ENCODE measurements at places on chromosomes 7 and 10.

DNA sequence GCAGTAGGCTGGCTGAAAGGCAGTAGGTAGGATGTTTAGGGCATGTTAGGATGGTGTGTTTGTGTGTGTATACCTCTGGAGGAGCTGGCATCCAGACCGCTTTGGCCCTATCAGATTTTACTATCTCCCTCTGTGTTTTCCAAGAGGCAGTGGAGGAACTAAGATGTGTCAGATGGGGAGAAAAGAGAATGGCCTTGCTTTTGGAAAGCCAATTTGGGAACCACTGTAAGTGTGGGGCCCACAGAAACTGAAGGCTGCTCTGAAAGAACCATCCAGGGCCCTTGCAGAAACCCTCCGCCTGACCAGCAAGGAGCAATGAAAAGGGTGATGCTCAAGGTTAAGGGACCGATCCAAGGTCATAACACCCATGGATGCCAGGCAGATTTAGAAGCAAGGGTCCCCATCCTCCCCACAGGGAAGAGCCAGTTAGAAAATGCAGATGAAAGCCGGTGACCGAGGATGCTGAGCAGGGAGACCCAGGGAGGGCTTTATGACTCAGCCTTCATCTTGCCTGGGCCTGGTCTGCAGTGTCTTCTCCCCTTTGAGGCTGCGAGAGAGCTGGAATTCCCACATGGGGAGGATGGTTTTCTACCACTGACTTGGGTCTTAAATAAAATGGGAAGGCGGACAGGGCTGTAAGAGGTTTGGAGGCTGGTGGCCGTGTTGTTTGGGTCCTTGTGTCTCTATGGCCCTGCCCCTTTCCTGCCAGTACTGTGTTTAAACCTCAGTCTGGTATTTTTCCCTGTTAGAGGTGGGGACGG lies 275.8 kb downstream of the LRMDA start:
- DNase-seq = no peak

DNA sequence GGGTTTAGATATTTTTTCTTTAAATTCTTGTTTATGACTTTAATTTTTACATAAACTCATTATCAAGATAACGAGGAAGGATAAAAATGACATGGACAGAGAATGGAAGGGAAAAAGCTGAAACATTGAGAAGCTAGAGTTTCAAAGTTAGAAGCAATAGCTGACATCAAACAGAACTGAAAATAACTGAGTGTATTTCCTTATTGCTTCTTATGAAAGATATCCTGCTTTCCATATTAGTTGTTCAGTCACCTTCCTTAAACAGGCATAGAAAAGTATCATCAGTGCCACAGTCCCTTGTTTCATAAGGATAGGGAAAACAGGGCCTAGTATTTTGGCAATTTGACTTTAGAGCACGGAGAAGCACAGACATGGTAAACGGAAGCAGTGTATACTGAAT lies 460.5 kb upstream of the GHITM start:
- no peak for DNase-seq

DNA sequence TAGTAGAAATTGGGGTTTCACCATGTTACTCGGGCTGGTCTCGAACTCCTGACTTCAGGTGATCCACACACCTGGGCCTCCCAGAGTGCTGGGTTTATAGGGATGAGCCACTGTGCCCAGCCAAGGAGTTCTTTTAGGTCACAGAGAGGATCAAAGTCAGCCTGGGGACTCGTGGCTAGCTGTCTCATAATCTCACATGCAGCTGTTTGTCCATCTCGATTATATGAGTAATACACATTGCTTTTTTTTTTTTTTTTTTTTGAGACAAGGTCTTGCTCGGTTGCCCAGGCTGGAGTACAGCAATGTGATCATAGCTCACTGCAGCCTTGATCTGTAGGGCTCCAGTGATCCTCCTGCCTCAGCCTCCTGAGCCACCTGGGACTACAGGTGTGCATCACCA lies 2.2 kb downstream of the IFT22 start:
- no peak for DNase-seq

GRCh38 chr10:77231884-77232610 lies 405.6 kb downstream of the KCNMA1 start:
- no peak for DNase-seq

- DNase-seq = no peak
These were observed 218.1 kb downstream of the WDR11 start for GRCh38 chr10:121069061-121069850.

GRCh38 chr7:151157645-151158329 lies 9.7 kb downstream of the GBX1 start:
- no peak for DNase-seq

GRCh38 chr7:79332091-79332490 lies 121.4 kb downstream of the MAGI2 start:
- no peak for DNase-seq

DNA sequence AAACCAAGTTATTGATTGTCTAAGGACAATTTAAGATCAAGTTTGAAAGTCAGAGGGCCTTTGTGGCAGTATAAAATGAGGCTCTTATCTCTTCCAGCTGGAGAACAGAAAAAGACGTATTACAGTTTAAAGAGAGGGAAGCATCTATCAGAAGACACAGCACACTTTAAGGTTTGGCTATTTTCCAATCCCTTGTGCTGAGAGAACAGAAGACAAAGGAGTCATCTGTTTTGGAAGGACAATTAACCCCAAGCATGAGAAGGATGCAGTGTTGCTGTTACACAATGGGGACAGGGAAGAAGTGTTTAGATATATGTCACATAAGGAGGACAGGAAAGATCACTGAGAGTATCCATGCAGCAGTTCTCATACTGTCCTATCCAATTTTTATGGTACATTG lies 1224.2 kb upstream of the SORCS1 start:
- no peak for DNase-seq

DNA sequence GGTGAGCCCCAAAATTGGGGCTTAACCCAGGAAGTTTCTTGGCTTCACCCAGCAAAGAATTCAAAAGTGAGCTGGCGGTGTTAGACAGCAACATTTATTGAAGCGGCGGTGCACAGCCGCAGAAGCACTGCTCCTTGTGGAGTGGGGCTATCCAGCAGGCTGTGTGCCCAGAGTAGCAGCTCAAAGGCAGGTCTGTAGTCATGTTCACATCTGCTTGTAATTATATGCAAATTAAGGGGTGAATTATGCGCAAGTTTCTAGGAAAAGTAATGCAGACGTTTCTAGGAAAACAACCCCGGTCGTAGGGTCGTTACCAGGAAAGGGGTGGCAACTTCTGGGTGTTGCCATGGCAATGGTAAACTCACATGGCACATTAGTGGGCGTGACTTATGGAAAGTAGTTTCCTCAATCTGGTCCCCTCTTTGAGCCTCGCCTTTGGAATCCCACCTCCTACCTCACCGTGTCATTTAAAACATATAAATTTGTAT lies 13.7 kb upstream of the KBTBD2 start:
- DNase-seq = peak; percentile 47

- no peak for DNase-seq
These were observed 46.9 kb downstream of the FAM13C start for GRCh38 chr10:59315465-59315864.

GRCh38 chr7:88398459-88398858 lies 91.8 kb upstream of the STEAP4 start:
- no peak for DNase-seq

DNA sequence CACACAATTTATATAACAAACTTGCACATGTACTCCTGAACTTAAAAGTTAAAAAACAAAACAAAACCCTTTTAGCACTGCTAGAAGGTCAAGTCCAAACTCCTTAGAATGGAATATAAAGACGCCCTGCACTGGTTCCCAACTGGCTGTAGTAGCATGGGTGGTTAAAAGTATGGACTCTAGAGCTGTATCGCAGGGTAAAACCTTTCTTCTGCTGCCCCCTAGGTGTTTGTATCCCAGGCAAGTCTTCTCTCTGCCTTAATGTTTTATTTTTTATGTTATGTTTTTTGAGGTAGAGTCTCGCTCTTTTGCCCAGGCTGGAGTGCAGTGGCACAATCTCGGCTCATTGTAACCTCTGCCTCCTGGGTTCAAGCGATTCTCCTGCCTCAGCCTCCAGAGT lies 35.2 kb downstream of the LSMEM1 start:
- no peak for DNase-seq

DNA sequence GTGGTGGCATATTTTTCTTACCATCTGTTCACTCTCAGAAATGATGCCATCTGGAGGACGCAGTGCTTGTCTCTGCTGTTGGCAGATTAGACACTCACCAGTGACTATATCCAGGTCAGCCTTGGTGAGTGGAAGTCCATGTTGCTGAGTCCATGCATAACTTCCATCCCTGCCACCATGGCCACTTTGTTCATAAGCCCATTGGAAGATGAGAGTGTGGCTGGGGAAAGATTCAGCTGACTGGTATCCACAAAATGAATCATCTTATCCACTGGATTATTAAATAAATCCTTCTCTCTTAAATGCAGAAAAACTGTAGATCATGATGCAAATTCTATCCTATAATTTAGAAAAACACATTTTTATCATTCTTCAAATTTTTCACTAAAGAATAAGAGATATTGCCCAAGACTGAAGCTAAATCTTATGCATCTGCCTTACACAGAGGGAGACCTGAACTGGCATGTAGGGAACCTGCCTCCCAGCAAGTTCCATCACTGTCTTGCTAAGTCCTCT lies 726.9 kb downstream of the TNS3 start:
- DNase-seq = no peak

- DNase-seq = no peak
These were observed 127.6 kb upstream of the SLC26A5 start for GRCh38 chr7:103573479-103574058.

DNA sequence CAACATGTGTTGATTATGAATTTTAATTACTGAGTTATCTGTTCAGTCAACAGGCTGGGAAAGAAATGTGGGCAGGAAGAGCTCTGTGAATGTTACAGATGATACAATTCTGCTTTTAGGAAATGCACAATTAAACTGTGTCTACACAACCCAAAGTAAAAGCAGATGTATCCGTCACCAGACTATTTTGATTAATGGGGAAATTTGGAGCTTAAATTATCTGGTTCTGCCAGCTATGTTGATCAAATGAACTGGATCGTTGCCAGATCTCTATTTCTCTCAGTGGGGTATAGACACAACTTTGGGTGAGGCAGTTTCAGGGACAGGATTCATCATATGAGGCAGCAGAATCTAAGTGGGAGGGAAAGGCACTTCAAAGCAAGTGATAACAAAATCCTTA lies 136.5 kb downstream of the NEUROD6 start:
- DNase-seq = no peak

DNA sequence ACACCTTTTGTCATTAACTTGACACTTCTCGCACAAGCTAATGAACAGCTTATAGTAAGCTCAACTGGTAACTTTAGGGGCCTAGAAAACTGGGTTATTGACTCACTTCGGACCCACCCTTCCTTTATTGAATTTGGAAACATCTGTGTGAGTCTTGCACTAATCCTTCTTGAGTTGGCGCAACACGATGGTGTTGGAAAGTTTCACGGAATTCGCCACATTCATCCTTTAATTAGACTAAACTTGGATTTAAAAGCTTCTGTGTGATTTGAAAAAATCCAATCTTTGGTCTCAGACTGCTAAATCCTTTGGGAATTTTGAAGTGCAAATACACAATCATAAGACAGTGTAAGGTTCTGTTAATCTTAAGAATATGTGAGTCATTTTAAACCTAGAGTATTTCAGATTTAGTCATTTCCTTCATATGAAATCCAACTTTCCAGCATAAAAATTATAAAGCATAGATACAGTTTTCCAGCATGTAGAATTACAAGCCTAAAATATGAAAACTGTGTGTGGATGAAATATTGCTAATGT lies 15.1 kb downstream of the FZD8 start:
- no peak for DNase-seq

DNA sequence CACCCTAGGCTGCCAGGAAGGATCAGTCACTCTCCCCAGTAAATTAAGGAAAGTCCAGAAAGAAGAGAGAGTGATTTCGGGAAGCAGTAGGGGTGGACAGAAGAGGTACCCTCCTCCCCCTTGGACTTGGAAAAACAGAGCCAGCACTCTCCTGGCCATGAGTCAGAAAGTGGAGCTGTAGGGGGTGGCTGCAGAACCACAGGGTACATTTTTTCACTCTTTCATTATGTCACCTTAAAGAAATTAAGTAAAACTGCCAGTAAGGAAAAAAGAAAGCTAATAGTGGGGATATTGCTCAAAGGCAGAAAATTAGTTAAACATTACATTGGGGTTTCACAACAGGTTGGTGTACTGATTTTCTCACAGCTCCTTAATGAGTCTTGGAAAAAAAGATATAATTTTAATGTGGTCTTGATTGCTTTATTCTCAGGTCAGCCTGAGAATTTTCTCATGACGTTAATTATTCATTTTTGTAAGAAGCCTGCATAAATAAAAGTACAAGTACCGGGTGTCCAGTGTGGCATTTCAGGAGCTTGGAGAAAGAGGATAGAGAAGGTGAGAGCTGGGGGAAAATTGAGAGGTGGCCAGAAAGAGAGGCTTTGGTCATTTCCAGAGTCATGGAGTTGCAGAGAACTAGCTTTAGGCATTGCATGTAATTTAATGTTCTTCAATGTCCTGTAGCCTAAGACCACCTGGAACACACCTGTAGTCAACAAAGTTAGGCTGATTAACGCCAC lies 23.2 kb upstream of the AOAH start:
- DNase-seq = no peak

- no peak for DNase-seq
These were observed 845.0 kb downstream of the CNTNAP2 start for GRCh38 chr7:146961617-146962016.

DNA sequence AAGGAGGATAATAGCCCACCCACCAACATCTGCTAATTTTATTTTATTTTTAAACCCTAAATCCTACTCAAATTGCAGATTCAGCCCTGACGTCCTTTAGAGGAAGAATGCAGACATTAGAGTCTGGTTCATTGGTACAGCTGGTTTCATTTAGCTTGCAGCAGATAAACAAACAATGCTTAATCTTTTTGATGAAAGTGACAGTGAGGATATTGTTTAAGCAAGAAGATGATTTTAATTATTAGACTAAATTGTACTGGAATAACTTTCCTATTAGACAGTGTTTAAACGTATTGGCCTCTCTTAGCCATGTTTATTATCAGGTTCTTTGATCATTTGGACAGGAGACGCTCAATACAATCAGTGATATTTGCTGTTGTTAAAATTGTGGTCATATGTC lies 164.8 kb downstream of the CDK14 start:
- DNase-seq = no peak

DNA sequence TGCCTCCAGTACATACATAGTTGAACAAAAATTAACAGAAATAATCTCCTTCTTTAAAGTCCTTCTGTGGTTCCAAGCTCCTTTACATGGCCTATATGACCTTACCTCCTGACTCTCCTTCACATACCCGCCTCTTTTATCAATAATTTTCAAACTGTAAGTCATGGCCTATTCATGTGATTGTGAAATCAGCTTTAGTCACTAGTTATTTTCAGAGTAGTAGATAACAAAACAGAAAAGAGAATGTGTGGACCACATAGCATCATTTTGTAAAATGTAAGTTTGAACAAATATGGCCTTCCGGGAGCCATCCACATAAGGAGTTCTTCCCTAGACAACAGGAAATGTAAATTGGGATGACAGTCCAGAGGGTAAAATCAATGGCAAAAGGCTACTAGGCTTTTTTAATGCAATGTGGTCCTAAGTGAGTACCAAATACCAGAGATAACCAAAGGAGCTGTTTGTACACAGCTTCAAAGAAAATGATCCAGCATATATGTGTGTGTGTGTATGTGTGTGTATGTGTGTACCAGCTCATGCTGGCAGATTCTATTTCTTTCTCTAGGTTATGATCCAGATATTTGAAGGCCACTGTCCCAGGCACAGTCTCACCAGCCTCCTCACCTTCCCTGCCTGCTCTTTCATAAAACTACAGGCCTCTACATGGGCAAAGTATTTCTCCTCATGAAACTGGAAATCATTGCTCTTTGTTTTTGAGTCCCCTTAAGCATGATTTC lies 12.3 kb upstream of the FAM133B start:
- DNase-seq = no peak

Data from activated CD8-positive, alpha-beta memory T cell treated with anti-CD3 and anti-CD28 coated beads for 48 hours (primary cell).